Stimulated activated CD4-positive, alpha-beta T cell treated with anti-CD3 and anti-CD28 coated beads, Interleukin-1b, Interleukin-23, amount 100 ng/mL, for 1 hour (primary cell): ENCODE measurements at places on chromosomes 11 and 22.
A peak's percentile ranks its signal among the peaks of the same experiment; 100 is the strongest.

GRCh38 chr11:12051287-12051662, 42.8 kb upstream of the DKK3 start:
- no peak for DNase-seq

- DNase-seq, result peak; percentile 24
Observed at GRCh38 chr11:17386331-17387084, 2.0 kb downstream of the KCNJ11 start.

DNA sequence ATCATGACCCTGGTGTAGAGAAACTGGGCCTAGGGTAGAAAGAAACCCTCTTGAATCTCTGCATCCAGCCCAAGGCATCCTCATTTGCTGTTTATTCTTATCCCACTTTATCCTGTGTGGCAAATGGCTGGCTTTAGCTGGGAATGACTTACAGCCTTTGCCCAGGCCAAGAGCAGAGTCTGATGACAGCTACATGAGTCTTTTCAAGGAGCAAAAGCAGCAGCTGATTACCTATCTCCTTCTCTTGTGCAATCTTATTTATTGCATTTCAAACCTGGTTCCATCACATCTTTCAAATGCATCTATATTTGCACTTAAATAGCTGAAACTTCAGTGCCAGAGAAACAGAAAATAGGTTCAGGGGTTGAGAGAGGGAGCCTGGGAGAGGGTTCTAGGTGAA, 26.1 kb downstream of the SYT13 start:
- DNase-seq, result no peak

GRCh38 chr11:19380375-19380774, 139.6 kb upstream of the E2F8 start:
- DNase-seq, result no peak

DNA sequence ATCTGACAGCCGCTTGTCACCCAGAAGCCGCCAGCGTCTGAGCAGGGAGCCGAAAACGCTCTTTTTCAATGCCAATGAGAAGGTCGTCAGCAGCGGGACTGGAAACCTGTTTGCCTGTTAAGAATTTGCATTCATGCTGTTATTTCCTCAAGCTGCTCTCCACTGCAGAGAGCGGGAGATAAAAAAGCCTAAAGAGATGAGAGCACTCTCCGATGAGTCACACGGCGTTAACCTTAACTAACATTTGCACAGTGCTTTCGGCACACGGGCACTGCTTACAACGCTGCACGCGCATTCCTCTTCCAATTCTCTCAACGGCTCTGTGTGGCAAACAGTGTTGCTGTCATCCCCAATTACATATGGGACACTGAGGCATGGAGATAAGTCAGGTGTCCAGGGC, 40.0 kb upstream of the RTL6 start:
- DNase-seq, result no peak

DNA sequence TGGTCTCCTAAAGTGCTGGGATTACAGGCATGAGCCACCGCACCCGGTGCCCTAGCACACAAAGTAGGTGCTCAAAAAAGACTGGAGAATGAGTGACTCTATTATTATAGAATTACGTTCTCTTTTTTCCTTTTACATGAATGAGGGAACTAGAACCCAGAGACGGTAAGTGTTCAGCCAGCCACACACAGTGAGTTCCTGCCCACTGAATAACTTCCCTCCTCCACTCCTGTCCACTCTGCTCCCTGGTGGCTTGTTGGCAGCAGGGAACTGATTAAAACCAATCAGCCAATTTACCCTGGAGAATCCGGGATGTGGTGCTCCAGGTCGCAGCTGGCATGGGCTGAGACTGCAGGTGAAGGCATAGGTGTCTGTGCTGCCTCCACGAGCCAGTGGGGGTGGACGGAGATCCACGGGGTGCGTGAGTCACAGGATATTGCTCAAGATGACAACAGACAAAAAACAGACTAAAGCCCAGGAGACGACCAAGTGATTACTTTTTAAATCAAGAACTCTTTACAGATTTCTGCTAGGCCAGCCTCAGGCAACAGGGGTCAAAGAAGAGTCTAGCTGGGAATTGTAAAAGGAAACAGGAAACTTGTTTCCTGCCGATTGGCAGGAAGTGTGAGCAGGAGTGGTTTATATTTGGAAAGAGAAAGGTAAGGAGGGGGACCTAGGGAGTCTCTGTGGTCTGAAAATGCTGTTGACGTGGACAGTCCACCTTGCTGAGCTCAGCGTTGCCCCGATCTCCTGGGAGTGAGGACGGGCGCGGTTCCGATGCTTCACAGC, 95.2 kb upstream of the TP53I11 start:
- DNase-seq, result no peak

- no peak for DNase-seq
Observed at GRCh38 chr22:46761017-46761416, 1.4 kb upstream of the TBC1D22A start.

- DNase-seq, result no peak
Observed at GRCh38 chr22:41902932-41903421, 11.9 kb downstream of the SHISA8 start.

DNA sequence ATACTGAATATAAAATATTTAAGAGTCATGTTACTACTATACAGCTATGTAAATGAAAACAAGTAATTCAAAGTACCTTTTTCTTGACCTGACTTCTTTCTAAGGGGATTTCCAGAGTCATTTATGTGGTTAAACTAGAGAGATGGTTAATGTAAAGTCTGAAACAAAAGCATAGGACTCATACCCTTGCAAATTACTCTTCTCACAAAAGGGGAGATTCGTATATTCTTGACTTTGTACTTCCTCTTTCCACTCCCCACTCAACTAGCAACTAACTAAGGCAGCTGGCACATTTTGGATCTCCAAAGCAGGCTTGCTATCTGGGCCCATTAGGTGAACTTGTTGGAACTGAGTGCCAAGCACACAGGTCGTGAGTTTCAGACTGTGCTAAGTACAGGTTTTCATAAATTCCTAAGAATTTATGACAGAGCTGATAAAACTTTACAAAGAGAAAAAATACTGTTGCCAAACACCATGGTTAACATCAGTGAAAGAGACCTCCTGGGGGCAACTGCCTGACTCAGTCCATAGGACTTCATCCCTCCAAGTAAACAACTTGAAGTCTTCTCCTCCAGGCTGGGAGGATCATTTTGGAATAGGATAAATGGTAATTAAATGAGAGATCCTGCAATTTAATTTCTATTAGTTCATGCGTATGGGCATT, 77.0 kb upstream of the DDI1 start:
- no peak for DNase-seq

DNA sequence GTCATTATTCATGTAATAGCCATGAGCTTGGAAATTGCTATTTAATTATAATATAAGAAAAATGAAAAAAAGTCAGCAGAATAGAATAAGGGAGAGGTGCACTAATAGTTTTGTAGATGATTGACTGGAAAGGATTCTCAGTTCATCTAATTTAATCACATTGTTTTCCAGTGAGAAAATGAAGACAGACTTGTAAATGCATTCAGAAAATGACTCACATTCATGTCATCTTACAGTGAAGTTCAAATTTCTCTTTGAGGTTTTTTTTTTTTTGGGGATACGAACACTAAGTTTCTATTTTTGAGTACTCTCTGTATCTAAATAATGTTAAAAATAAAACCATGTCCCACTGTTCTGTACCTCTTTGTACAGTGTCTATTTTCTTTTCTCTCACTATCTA, 18.5 kb upstream of the OR4A16 start:
- no peak for DNase-seq

GRCh38 chr22:48520207-48520606, 1307.5 kb downstream of the BRD1 start:
- no peak for DNase-seq

- no peak for DNase-seq
Observed at GRCh38 chr11:66891851-66892660, 35.2 kb downstream of the LRFN4 start.

GRCh38 chr22:44246615-44247326, 66.0 kb downstream of the SHISAL1 start:
- no peak for DNase-seq

- DNase-seq, result no peak
Observed at GRCh38 chr11:33657757-33658156, 42.9 kb downstream of the C11orf91 start.
